ENCODE measurements at places on chromosomes 11 and 22.

DNA sequence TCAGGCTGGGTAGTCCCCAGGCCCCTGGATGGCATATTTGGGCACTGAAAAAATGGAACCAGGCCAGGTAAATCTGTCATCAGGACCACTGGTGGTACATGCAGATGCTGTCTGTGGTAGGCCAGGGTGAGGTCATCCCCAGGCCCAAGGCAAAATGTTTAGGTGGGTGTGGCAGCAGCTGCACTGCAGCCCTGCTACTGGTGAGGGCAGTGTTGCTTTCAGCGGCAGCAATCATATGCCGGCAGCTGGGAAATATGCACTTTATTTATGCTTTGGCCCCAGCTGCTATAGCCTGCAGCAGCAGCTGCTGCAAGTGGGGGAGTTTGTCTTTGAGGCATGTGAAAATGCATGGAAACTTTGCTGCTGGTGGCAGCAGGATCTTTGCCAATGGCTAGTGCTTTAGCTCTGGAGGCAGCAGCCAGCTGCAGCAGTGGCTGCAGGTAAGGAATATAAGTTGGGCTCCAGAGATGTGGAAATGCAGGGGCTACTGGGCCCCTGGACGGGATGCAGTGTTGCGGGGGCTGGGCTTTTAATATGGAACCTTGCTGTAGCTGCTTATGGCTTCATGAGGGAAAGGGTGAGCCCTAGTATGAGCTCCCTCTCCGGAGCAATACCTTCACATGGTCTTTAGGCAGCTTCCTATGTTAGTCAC, 365.7 kb upstream of the CADM1 start:
- DNase-seq = no peak

- DNase-seq = no peak
These were observed 9.0 kb downstream of the POLR3H start for GRCh38 chr22:41535244-41535643.

DNA sequence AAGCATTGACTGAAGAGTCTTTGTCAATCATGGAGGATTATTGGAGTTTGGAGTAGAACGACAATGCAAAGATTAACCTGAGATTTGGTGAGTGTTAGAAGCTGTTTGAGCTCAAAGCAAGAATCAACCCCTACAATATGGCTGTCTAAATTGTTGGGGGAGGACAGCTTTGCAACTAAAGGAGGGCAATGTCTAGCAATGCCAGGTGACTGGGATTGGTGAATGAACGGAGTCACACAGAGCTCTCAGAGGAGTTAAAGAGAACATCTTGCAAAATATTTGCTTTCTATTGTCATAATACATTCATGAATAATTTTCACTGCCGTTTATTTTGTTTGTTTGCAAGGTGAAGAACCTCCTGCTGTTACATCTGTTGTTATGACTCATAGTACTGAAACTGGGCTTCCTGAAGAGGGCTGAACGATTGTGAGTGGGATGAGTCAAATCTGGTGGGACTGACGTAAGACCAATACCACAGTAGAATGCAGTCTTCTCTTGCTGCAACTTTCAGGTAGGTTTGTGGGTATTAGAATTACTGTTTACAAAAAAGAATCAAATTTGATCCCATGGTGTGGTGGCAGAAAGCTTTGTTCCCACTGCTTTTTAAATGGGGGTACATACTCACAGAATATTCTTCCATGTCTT, 281.9 kb downstream of the CADM1 start:
- DNase-seq = no peak

- DNase-seq = peak; percentile 93
These were observed at the start of gene SUN2 for GRCh38 chr22:38755911-38756532. TSS of gene SUN2 (minus strand) at chr22:38755998. CDS start at chr22:38752628, 3,370 bp downstream.

DNA sequence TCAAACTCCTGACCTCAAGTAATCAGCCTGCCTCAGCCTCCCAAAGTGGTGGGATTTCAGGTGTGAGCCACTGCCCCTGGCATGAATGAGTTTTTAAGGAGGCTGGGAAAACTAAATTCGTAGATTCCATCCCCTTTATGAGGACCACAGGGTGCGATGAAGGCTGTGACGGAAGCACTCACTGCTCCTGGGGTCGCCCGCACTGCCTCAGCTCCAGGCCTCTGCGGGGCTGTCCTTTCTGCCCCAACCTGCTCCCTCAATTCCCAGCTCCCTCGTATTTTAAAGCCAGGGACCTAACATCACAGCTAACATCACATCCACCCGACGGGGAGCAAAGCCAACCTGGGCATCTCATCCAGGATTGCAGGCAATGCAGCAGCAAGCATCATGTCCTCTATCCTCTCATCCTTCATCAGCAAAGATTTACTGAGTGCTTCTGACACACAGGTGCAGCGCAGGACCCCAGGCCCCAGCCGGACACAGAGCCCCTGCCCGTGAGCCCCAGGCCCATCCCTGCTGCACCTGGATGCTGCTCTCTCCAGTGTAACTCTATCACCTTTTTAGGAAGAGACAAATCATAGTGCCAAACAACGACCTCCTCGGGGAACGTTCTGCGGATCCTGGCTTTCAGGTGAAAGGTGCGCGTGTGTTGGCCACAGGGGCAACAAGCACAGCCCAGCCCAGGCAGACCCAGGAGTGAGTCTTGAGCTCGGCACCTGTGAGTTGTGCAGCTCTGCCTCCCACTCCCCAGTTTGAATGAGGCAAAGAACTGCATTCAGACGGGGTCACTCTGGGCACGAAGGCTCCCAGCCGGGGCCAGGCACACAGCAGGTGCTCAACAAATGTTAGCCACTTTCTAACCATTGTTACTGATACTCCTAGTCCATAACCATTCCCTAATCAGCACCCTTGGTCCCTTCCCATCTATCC, 134.3 kb downstream of the CRYBB2 start:
- no peak for DNase-seq

- no peak for DNase-seq
These were observed 25.6 kb downstream of the NARS2 start for GRCh38 chr11:78548911-78549590.

DNA sequence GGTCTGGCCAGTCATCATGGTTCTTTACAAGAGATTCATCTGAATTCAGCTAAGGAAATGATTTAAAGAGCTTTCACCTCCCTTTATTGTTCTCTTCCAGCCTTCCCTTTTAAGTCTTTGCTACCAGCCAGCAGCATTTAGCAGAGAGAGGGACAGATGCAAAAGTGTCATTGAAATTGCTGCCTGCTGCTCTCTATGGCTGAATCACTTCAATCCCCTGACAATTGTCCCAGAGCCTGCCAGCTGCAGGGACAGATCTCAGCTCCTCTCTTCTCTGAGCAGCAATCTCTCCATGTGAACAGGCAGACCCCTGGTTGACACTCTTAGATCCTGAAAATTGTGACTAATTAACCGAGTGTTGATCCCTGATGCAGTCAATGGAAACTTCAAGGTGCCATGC, 816.9 kb upstream of the CCDC90B start:
- DNase-seq = no peak

Measured in activated CD8-positive, alpha-beta memory T cell treated with anti-CD3 and anti-CD28 coated beads for 4 hours (primary cell).